ENCODE measurements at places on chromosomes 6 and 20.

GRCh38 chr20:35994994-35995453, 26.6 kb downstream of the CNBD2 start:
- DNase-seq: peak; percentile 89

GRCh38 chr20:9051508-9051907, 17.4 kb upstream of the PLCB4 start:
- no peak for DNase-seq

GRCh38 chr6:7546020-7546369, 4.5 kb downstream of the DSP start:
- no peak for DNase-seq

GRCh38 chr6:143232849-143233248, 172.2 kb downstream of the AIG1 start:
- no peak for DNase-seq

DNA sequence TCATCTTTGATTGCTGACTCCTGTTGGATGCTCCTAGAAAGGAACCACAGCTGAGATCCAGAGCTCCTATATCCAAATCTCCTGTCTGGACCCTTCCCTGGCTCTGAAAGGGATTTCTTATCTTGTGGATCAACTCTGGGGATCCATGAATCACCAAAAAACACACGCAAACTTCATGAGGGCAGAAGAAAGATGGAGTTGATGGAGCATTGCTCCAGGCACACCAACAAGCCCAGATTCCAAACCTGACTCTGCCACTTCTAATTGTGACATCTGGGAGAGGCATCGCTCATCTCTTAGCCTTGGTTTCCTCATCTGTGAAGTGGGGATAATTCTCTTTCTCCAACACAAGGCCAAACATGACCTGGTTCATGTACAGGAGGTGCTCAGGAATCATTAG, 6.7 kb downstream of the KCNS1 start:
- DNase-seq: no peak

- DNase-seq: no peak
These were observed 16.1 kb upstream of the ROS1 start for GRCh38 chr6:117441824-117442264.

DNA sequence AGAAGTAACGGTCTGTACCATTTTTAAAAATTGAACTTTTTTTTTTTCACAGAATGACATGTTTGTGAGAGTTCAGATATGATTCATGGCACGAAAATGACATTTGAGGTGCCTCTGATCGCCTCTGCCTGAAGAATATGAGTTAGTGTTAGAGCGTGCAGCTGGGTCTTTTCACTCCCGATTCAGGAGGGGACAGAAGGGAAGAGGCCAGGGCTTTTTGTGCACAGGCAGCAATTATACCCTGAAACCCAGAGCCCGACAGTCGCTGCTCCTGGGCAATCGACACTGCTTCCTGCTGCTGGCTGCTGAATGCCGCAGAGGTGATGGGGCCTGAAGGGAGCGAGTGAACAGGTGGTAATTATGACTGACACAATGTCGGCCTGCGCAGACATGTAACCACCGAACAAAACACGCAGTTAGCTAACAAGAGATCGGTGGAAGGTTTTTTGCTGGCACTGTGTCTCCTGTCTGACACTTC, 652.0 kb upstream of the NOX3 start:
- DNase-seq: no peak

DNA sequence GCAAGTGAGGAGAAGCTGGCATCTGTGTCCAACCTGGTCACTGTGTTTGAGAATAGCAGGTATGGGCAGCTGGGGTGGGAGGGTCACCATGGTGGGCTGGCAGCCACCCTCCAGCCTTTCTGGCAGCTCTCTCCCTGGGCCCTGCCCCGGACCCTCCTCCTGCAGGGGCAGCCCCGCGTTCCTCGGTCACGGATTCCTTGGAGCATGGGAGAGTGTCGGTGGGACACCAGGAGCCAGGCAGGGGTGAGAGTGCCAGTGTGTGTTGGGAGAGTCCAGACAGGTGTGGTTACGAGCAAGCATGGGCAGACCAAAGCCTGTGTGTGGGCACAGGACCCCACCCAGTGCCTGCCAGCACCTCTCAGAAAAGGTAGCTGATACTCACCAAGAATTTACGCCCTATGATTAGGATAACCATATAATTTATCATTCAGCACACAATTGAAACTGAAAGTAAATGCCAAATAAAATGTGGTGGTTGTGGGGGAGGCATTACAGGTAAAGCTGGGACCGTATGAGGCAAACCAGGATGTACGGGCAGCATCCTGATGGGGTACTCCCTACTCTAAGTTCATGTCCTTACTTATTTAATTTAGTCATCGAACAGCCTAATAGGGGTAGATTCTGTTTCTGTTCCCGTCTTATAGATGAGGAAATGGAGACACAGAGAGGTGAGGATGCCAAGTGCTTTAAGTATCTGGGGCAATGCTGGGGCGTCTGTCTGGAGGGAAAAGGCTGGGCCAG, 542 bp downstream of the FGD2 start:
- no peak for DNase-seq

GRCh38 chr6:144341831-144342527, 56.8 kb downstream of the UTRN start:
- no peak for DNase-seq

DNA sequence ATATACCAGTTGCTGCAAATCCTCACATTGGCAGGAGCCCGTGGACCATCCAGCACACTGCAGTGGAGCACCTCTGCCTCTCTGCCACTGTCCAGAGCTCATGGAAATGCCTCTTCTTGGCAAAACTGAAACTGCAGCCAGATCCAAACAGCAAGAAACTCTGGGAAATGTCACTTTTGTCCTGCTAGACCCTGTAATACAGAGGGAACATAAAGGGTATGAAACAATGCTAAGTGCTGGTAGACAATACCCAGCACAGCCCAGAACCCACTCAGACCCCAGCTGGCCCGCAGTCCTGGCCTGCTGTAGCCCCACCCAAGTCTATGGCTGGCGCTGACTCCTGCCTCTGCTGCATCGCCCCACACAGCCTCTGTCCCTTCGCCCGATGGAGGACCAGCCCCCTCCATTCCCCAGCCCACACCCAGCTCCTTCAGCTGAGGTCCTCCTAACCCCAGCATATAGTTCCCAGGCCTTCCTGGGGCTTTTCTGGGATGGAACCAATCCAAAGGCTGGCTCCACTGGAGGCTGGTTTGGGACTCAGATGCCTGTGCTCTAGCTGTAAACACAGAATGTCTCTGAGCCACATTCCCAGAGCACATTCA, 242.5 kb downstream of the LRFN2 start:
- DNase-seq: peak; percentile 43

DNA sequence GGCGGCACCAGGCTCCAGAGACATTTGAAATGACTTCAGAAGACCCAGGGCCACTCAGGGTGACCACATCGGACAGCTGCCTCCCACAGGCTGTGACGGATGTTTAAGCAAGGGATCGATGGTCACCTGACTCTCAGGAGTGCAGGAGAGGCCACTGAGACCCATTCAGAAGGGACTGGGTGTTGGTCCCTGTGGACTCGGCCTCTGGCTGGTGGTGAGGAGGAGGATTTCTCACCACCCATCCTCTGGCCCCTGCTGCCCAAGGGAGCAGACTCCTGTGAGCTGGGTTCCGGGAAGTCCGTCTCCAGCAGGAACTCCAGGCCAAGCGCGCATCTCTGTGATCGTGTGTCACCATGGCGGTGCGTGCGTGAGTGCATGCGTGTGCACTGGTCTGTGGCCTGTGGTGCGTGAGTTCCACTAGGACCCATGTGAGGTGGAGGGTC, 25.5 kb downstream of the NPEPL1 start:
- DNase-seq: no peak

DNA sequence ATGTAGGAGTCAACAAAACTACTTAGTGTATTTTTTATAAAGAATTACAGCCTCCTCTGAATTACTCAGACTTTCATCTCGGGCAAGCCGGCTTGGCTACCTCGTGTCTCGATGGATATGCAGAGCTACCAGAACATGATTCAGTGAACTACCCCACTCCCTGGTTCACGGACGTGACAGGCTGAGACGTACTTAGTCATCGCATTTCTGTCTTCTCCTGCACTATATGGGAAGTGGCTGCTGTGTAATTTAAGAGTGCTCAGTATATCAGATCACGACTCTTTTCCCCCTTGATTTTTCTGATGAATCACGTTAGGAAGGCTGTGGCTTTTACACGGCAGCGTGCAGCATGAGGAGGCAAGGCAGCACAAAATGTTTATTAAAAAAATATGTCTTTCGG, 302.7 kb upstream of the ZFP64 start:
- DNase-seq: no peak

All from H1 (cell line).